ENCODE measurements at places on chromosomes 7 and 10.
A peak's percentile ranks its signal among the peaks of the same experiment; 100 is the strongest.

DNA sequence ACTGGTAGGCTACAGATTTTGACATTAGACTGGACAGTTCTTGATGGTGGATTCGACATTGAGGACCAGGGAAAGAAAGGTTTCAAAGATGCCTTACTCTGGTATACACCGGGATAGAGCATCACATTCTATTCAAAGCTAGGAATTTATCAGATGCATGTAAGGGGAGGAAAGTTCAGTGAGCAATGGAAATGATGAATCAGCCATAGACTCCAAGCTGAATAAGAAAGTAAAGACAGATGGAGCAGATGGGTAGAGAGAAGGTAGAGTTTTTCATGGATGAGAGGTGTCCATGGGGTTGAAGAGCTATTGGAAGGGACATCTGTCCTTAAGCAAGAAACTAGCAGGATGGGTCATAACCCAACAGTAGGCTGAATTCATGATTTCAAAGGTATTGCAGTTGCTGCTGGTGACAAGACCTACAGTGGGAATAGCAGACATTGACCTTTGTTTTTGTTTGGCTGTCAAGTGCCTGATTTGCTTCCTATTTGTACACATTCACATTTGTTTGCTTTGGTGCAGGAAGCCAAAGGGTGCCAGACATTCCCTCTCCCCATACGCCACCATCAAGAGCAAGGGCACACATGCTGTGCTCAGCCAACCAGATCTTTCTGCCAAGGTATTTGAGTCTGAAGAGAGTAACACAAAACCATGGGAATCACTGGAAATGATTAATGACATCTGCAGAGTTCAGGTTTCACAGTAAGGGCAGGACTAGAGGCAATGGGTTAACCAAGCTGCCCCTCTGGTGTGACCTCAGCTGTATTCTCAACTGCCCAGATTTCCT lies 8.6 kb upstream of the CACUL1 start:
- DNase-seq: no peak

- DNase-seq: no peak
Measured at GRCh38 chr10:3499120-3499519, 285.9 kb downstream of the KLF6 start.

DNA sequence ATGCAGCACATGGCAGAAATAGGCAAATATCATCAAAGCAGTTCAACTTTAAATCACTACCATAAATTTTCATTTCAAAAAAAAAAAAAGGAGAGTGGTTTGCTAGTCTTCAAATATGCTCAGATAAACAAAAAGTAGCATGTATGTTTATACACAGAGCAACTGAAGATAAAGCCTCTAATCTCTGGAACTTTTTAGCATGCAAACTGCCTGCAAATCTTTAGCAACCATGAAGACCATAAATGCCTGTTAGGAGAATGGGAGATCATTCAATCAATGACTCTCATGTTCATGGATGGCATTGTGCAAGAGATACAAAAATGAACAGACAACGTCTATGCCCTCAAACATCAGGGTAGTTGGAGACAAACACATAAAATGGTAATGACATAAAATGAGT lies 57.3 kb downstream of the ORC5 start:
- no peak for DNase-seq

GRCh38 chr10:95656291-95657164 lies at the start of gene ALDH18A1:
Gene ALDH18A1, minus strand, starts transcription at chr10:95656711. Its CDS starts 3,334 bp downstream, at chr10:95653377.
- DNase-seq: peak; percentile 72

DNA sequence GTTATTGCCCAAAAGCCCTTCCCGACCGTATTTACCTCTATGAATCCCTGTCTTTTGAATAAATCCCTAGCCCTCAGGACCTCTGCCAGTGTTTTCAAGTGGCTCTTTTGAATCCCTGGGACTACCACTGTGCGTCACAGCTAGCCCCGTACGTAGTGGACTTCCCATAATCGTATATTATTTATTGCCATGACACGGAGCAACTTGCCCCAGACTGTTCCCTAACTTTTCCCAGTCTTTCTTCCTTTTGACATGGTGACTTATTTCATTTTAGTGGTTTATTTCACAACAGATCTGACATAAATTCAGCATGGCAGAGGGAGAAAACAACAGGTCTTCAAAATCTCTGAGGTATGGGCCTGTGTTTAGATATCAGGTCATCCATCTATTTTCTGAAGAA lies 318.6 kb upstream of the KLF6 start:
- DNase-seq: no peak

- DNase-seq: no peak
Measured at GRCh38 chr10:61410353-61411070, 42.7 kb downstream of the TMEM26 start.

- no peak for DNase-seq
Measured at GRCh38 chr10:81680359-81680758, 194.6 kb upstream of the NRG3 start.

DNA sequence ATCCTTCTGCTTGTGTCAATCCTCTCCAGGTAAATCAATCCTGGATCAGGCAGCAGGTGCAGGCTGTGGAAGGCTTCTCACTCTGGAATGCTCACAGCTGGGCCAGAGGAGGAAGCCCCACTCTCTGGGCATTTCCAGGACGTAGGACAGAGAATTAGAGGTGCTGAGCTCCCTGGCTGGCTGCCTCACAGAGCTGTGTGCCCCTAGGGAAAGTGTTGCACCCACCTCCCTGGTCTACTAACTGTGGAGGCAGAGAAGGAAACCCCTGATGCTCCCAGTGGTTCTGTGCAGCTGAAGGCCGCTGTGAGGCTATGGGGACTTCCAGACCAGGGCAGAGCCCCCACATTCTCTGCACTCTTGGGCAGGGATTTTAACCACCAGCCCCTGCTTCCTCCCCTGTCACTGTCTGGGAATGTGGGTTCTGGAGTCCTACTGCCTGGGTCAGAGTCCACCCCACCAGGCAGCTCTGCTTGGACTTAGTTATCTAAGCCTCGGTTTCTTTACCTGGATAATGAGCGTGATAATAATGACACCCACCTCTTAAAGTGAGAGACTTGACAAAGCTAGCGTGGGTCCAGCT lies 73.5 kb upstream of the EEPD1 start:
- no peak for DNase-seq

DNA sequence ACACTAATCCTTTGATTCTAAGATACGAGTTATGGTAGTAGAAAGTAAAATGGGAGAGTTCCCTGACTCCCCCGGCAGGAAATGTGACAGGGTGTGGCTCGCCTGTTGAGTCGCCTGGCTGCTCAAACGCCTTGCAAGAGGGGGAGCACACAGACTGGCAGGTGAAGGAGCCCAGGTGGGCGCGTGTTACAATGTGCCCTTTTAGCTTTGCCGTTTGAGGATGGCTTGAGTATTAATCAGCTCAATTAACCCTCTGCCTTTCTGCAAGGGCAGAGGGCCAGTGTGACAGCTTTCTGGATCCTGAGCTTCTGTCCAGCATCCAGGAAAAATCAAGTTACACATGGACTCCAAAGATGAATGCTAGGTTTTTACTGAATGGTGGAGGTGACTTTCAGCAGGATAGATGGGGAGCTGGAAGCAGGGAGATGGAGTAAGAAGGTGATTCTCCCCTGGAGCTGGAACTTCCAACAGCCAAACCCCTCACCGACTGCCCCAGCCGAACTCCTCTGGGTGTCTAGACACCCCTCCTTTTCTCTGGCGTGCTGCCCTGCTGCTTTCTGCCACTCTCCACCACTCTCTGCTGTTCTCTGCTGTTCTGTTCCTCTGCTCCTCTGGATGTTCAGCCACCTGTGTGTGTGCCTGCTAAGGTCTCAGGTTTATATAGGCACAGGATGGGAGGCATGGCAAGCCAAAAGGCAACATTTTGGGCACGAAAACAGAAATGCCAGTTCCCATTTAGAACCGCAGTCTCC lies 548.8 kb upstream of the KCND2 start:
- no peak for DNase-seq

All from D721Med (cell line).